ENCODE measurements at places on chromosomes 5 and 9. TPM values are rescaled to one million over a fixed set of nuclear protein-coding genes. Genes with fewer than 3 reads are reported as not detected.

DNA sequence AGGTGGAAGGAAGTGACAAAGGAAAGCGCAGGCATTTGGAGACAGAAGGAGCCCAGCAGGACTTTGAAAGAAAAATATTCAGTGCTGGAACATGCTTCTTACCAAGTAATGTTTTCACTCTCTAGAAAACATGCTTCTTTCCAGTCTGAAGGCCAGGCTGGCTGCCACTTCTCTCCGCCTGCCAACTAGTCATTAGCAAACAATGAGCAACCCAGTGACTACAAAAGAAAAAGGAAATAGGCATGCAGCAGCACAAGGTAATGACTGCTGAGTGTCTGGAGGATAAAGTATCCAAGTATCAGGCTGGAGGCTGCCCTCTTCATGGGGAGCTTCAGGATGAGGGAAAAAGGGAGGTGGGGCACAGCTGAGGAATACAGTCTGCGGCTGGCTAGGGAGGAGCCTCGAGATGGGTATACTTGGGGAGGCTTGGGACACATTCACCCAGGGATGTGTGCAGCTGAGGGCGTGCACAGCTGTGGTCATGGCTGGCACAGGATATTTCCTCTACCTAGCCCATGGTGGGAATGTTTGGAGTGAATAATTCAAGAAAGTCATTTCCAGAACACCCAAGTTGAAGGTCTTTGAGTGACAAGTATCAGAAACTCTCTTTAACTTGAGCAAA lies 161.5 kb upstream of the KIF2A start:
- DNase-seq: no peak

DNA sequence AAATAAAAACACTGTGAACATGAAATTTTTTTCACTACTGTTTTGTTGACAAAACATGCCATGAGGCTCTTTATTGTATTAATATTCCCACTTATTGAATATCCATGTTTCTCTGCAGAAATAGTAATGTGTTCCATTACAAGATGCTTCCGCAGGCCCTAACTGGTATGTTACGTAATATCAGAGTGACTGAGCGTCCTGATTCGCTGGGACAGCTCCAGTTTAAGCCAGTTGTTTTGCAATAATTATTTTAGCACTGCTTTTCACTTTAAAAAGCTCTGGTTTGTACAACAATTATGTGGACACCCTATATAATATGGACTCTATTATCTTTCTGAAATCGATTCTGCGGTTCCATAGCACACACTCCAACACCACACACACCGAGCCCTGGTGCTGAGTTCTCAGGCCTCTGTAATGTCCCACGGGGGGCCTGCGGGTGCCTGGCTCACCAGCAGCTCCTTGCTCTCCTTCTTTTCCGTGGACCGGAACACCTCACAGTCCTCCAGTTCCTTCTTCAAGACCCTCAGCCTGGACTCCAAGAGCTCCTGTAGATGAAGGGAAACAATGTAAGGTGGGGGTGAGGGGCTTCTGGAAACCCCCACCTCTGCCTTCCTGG lies 1.8 kb downstream of the TRIM7 start:
- no peak for DNase-seq

The PIP5K1B gene
- 0.70 TPM for polyA plus RNA-seq

DNA sequence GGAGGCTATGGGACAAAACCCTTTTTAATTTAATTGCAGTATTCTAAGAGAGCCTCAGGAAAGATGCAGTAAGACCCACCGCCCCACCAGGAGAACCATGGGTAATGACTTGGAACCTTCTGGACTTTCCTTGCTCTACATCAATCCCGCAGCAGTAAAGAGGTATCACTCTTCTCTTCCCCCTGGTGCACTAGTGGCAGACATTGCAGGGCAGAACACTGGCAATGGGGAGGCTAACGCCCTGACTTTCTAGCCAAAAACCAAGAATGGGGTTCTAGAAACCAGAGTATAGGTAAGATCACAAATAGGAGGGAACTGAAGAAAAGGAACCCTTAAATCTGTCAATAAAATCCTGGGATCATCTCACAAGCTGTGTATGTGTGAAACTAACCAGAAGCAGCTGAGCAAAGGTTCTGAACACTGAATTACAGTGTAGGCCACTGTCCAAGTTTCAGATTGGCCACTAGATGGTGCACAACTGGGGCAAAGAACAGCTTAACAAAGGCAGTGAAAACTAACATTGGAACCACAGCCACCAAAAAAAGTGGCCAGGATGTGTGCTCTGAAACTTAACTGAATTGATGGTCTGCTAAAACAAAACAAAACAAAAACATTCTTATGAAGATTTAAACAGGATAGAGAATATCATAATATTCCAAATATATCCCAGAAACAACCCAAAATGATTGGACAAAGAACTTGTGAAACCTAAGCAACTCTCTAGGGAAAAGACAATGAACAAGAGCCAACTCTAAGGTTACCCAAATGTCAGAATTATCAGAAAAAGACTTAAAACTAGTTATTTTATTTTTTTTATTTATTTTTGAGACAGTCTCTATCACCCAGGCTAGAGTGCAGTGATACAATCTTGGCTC lies 6.6 kb upstream of the FAM151B start:
- no peak for DNase-seq

- no peak for DNase-seq
Measured at GRCh38 chr5:11251247-11251646, 490.2 kb upstream of the DAP start.

DNA sequence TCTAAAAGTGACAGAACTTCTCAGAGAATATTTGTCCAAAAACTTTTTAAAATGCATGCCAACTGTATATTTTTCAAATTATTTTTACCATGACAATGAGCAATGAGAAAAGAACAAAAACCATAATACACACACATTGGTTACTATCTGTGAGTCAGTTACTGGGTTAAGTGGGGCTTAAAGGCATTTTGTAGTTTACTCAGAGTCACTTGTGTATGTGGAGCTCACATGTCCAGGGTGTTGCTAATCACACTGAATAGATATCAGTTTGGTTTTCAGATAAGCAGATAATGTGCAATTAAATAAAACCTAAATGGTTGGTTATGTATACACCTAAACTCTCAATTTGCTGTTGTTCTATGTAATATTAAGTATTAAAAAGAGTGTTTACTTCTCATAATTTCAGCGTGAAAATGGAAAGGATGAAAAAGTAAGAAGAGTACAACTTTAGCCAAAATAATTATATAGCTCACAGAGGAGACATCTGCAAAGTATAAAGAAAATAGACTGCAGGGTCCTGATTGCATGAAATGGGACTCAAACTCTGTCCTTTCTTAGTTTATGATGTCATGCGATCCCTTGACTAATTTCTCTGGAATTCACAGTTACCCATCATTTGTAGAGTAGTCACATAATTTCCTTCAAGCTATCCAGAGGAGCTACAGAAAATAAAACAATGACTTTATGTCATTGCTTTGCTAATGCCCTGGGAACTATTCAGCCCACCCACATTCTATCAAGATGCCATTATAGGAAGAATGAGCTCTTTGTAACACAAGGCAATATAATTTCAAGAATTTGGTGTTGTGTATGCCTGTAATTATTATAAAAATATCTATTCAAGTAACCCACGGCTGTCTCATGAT lies 388.0 kb upstream of the ZNF608 start:
- DNase-seq: no peak

GRCh38 chr9:119053070-119053469 lies 316.2 kb downstream of the BRINP1 start:
- DNase-seq: no peak

DNA sequence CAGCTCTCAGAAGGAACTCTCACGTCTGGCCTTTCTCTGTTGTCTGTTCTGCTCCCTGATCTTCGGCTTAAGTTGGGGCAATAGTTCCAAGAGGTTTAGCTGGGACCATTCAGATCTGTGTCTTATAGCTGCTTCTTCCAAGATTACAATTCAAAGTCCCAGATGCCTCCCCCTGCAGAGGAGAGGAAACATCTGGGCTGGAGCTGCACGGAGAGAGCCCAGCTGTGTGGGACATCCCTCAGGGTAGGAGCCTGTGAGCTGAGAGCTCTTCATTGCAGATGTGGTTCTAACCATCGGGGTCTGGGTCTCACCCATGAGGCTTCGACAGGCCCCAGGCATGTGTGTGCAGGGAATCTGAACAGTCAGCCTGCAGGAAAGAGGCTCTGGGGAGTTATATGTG lies 9.0 kb upstream of the PHF19 start:
- DNase-seq: no peak

The GPX3 gene
- 766 TPM for polyA plus RNA-seq

GRCh38 chr9:86909388-86909787 lies 37.9 kb downstream of the GAS1 start:
- no peak for DNase-seq

The LRRC8A gene
- 11.6 TPM for polyA plus RNA-seq

Measured in psoas muscle (tissue), 8 donors.